ENCODE measurements at places on chromosomes 7 and 10.

- peak; percentile 22 for DNase-seq
These were observed 149.8 kb downstream of the NSUN6 start for GRCh38 chr10:18501629-18502028.

DNA sequence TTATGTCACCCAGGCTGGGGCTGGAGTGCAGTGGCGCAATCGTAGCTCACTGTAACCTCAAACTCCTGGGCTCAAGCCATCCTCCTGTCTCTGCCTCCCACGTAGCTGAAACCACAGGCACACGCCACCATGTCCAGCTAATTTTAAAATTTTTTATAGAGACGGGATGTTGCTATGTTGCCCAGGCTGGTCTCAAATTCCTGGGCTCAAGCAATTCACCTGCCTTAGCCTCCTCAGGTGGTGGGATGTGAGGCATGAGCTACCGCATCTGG, 123.2 kb upstream of the PARD3 start:
- DNase-seq: no peak

GRCh38 chr7:68833422-68833821, 764.9 kb upstream of the AUTS2 start:
- DNase-seq: no peak

- no peak for DNase-seq
These were observed 5.1 kb upstream of the ZNF503 start for GRCh38 chr10:75406462-75407223.

GRCh38 chr10:25865267-25865666, 68.8 kb upstream of the MYO3A start:
- DNase-seq: no peak

GRCh38 chr7:147411096-147411495, 1179.5 kb upstream of the C7orf33 start:
- no peak for DNase-seq

GRCh38 chr7:138400400-138400886, 59.6 kb upstream of the TRIM24 start:
- no peak for DNase-seq

DNA sequence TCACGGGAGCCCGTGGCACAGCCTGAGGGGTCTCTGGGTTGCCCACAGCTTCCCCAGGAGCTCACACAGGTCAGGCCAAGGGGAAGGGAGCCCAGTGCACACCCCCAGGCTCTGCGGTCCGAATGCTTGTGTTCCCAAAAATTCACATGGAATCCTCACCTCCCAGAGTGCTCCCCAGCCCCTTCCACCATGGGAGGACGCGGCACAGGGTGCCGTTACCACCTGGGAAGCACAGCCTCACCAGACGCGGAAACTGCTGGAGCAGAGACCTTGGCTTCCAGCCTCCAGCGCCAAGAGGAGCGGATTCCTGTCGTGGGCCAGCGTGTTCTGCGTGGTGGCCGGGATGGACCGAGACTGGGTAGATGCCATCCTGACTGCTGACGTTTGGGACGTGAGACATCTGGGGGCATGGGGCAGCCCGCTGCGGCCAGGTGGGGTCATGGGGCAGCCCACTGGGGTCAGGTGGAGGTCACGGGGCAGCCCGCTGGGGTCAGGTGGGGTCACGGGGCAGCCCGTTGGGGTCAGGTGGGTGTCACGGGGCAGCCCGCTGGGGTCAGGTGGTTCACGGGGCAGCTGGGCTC, 149.4 kb downstream of the WDR37 start:
- DNase-seq: no peak

- DNase-seq: no peak
These were observed 294.9 kb downstream of the IPMK start for GRCh38 chr10:57972783-57973182.

DNA sequence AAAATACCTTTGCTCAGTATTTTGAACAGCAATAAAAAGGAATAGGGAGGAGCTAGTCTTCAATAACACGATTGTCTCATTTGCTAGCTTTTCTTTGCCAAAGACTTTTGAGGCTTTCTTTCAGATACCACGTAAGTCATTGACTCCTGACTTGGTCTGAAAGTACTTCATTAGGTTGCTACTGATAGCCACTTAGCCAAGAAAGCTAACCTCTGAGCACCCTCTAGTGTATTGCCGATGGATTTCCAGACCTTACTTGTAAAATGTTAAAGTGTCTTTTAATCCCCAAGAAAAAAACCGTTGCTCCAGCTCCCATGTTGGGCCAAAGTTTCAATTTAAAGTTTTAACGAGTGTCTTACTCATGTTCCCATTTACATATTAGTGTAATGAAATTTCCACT, 63.4 kb upstream of the STRIP2 start:
- DNase-seq: no peak

GRCh38 chr10:46326971-46327370, 40.2 kb downstream of the ANTXRL start:
- DNase-seq: no peak

GRCh38 chr10:128645486-128645885, 519.3 kb upstream of the MKI67 start:
- DNase-seq: no peak

DNA sequence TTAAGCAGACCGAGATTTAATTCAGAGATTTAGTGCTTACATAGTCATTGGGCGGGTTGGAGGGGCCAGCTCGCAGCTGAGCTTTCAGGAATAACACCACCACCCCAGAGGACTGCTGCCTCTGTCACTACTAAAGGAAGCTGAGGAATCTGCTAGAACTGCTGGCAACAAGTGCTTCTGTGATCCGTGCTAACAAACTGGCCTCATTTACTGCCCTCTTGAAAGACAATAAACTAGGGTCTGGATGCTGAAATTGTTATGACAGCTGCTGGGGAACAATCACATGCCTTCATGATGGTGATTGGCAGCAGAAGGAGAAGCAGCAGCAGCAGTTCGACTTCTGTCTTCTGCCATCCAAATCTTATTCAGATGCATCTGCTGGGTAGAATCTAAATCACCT, 285.5 kb upstream of the TAC1 start:
- peak; percentile 51 for DNase-seq

GRCh38 chr7:115674467-115675024, 356.0 kb downstream of the TFEC start:
- DNase-seq: no peak

DNA sequence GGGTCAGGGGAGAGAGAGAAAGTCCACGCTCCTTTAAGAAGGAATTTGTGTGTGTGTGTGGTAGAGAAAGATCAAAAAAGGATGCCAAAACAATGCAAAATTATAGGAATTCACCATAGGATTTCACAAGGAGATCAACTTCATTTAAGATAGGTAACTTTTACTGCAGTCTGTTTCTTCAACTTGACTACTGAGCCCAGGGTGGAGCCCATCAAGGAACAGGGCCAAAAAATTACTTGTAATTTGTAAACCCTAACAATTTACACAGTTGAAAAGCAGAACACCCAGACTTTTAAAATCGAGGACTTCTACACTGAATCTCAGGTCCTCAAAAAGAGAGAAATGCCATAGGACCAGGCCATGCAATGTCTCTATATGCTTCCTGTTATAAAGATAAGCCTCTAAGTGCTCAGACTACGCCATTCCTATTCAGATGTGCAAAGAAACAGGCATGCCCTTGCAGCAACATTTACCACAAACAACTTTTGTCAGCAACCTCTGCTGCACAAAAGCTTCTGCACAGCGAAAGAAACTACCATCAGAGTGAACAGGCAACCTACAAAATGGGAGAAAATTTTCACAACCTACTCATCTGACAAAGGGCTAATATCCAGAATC, 10.6 kb upstream of the GIMAP4 start:
- no peak for DNase-seq

DNA sequence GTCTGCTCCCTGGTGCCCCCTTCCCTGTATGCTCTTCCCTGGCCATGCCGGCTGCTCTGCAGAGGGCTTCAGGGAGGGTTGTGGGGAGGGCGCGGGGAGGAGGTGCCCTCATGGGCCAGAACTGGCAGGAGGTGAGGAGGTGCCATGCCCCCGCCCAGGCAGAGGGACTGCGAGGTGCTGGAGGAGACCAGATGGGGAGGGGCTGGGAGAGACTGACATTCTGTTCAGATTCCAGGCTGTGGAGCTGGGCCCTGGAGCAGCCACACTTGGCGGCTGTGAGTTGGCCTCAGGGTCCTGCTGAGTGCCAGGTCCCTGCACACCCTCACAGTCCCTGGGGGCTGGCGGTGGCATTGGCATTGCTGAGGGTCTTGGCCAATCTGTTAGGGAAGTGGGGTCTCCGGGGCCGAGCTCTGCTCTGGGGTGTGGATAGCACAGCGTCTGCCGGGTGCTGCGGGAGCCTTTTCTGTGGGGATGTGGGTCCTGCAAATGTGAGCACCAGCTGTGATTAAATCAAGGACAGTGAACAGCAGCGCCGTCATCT, 25.4 kb downstream of the INPP5A start:
- no peak for DNase-seq

All from retina (tissue), 1 donor.